ENCODE measurements at places on chromosomes 2 and 18.

DNA sequence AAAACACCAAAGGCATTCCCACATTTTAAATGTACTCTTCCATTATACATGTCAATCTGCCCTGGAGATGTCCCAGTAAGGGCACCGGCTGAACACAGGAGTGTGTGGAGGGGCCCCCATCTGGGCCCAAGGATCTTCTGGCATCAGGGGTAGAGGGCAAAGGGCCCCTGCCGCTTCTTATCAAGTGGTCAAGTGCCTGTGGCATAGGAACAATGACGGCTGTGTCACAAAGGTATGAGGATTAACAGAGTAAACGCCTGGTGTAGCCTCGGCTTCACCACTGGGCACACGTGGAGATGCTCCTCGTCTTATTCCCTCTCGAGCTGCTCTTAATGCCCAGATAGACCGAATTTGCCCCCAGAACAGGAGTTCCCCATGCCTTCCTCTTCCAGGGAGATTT lies 169.7 kb upstream of the GLI2 start:
- no peak for DNase-seq

DNA sequence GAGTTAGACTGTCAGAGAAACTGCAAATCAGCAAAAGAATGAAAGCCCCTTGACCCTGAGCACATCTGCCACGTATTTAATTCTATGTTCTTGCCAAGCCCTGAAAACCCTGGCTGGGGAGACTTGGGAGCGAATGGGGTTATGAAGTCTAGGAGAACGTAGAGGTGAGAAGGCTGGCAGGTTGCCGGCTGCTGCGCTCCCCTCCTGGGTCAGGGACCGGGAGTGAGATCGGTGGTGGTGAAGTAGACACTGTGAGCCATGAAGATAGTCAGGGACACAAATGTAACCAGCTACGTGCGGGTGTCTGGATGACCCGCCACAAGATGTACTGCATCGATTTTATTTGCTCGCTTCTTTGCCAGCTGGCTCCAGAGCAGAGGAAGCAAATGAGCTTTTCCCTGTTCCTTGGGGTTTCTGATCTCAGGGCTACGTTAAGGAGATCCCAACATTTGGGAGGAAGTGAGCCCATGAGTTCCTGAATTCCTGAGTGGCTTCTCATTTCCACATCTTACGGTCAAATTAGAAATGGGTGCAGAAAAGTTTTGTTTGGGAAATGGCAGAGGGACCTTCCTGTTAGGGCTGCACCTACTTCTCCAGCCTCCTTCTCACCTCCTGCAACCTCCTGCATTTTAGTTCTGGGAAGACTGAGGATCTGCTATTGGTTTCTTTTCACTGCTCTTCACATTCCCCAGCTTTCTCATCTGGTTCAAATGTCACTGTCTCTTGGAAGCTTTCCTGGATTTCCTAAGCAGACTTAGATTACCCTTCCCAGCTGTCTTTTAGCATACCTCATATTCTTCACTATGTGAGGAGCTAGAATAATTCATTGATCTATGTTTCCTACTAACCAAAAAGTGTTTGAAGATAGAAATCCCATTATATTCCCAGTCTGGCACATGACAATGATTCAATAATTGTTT lies 360.6 kb downstream of the ZNF521 start:
- no peak for DNase-seq

GRCh38 chr2:191176305-191176704 lies 25.5 kb upstream of the STAT4 start:
- DNase-seq = no peak

- no peak for DNase-seq
These were observed 1591.5 kb downstream of the LRP1B start for GRCh38 chr2:140539242-140539875.

DNA sequence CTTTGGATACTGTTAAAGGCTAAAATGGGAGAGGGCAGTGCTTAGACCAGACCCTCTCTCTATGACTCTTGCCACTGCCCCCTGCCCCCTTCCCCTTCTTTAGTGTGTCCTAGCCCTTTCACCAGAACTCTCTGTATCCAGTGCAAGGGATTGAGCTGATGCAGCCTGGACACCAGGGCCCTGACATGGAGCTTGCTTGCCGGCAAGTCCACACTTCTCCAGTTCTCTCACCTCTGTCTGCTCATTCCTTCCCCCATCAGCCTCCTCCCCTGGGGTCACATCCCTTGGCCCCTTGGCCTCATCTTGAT lies 1.5 kb upstream of the WNT6 start:
- no peak for DNase-seq

GRCh38 chr2:42927334-42928160 lies 135.2 kb upstream of the HAAO start:
- no peak for DNase-seq

GRCh38 chr2:238231251-238231793 lies 8.5 kb downstream of the HES6 start:
- peak; percentile 83 for DNase-seq

DNA sequence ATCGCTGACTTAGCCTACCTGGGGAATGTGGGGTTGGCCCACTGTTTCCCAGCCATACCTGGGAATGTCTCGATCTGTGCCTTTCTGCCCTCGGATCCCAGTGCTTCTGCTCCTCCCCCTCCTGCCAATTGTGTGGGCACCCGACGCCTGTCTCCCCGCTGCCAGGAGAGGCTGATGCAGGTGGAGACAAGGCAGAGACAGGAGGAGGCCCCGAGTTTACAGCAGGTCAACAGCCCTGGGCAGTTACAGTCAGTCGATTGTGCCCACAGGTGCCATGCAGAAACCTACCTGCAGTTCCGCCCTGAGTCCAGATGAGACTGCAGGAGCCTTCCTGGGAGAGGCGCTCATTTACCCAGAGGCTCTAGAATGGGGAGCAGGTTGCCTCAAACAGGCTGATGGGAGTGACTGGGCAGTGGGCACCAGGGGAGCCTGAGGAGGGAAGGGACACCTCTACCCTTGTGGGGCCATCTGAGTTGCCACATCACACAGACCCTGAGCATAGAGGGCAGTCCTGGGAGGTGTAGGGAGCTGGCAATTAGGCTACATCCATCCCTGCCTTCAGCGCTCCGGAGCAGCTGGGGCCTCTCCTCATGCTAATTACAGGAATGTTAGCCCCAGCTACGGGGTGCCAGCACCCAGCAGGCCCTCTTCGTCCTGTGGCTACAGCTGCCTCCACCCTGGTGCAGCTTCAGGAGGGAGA lies 300.1 kb downstream of the NDUFA10 start:
- DNase-seq = no peak

DNA sequence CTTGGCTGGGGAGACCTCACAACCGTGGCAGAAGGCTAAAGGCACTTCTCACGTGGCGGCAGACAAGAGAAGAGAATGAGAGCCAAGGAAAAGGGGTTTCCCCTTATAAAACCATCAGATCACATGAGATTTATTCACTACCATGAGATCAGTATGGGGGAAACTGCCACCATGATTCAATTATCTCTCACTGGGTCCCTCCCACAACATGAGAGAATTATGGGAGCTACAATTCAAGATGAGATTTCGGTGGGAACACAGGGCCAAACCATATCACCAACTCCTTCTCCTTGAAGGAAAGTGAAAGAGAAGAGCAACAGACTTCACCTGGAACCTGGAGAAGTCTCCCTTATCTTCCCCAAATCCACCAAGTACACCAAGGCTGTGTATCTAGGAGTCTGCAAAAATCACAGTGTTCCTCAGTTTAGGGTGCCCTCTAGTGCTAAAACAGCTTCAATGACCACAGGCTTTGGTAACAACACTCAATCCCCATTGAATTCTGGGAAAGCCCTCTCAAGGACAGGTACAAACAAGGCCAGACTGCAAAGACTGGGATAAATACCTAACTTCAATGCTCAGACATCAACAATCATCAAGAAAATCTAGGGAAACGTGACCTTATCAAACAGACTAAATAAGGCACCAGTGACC lies 148.8 kb upstream of the SRD5A2 start:
- no peak for DNase-seq

- no peak for DNase-seq
These were observed 128.1 kb upstream of the MYCN start for GRCh38 chr2:15812187-15812780.

DNA sequence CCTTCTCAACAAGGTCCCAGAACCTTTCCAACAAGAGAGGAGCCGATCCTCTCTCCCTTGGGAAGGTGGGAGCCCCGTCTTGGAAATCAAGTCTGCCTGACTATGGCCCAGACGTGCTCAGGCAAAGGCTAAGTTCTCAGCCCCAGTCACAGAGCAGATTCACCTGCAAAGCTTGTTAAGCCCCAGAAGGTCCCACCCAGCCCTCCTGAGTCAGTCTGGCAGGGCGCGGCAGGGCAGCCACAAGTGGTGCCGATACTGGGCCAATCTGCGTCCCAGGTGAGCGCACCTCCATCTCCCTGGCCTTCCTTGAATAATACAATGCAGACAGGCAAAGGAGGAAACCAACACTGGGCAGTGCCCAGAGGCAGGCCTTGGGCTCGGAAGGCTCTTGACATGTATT lies 15.0 kb downstream of the CRACDL start:
- DNase-seq = no peak

DNA sequence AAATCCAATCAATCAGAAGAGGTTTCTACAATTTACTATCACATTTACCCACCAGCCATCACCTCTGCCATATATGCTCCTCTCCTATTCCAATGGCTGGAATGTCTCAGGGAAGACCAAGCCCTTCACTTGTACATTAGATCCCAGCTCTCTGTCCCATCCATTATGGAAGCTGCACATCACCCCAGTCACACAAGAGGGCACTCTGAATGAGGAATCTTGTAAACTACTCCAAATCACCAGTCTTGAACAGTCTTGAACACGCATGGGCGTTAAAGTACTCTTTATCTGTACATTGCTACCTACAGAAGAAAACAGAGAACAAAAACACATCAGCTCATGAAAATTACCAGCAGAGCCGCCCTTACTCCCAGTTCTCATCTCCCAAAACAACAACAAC lies 38.7 kb downstream of the ZC3H8 start:
- DNase-seq = no peak

DNA sequence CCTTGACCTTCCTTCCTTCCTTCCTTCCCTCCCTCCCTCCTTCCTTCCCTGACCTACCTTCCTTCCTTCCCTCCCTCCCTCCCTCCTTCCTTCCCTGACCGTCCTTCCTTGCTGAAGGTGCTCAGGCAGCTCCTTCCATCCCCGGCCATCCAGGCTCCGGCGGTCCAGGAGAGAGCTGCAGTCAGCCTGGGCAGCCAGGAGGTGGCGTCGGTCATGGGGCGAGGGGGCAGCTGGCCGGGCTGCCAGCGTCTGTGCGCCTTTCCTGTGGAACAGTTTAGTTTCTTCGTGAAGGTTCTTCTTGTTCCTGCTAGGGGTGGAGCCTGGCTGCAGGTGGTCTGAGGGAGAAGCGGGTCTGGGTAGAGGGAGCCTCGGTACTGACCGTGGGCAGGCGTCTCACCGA lies 15.7 kb downstream of the GPR35 start:
- DNase-seq = no peak

- DNase-seq = no peak
These were observed 83.3 kb upstream of the CD28 start for GRCh38 chr2:203623096-203623495.

- DNase-seq = no peak
These were observed 80.6 kb upstream of the UXS1 start for GRCh38 chr2:106274668-106275067.

- DNase-seq = no peak
These were observed 355.3 kb upstream of the SMIM21 start for GRCh38 chr18:75782826-75783225.

- no peak for DNase-seq
These were observed 296.2 kb upstream of the NRP2 start for GRCh38 chr2:205386109-205386508.

DNA sequence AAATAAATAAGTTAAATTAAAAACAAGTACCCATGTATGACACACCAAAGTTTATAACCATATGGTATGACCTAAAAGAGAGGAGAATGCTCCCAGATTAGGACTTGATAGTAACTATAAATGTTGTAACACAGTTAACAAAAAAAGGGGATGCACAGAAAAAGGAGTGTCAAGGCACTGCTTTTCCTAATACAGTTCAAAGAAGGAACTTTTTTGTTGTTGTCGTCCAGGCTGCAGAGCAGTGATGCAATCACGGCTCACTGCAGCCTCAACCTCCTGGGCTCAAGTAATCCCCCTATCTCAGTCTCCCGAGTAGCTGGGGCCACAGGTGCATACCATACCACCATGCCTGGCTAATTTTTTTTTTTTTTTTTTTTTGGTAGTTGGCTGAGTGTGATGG lies 2.7 kb downstream of the NARS1 start:
- no peak for DNase-seq

GRCh38 chr18:8011361-8011760 lies 444.2 kb downstream of the PTPRM start:
- DNase-seq = no peak
